ENCODE measurements at places on chromosomes 4 and X. TPM values are rescaled to one million over a fixed set of nuclear protein-coding genes. Genes with fewer than 3 reads are reported as not detected.

- no peaks in the 10 kb centered on the region for H3K27me3 ChIP-seq
- H3K4me1 ChIP-seq: no peaks in the 10 kb centered on the region
- peak; percentile 20 for DNase-seq
Measured at GRCh38 chrX:110966839-110967238, 129.2 kb upstream of the PAK3 start.

DNA sequence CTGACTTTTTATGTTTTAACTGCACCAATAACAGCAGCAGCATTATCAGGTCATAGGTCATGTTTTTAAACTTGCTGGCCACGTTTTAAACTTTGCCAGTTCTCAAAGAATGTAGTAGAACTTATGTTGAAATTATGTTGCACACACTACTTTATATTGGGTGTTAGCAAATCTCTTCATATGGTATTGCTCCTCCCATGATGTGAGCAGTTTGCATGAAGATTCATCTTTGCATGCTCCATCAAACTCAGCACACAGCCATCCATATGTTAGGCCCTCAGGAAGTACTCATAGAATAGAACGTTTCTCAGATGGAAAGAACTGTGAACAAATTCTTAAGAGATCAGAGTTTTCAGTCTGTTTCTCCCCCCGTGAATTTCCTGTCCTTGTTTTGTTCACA is 128.6 kb upstream of the MAP9 start:
- H3K36me3 ChIP-seq: no peaks in the 10 kb centered on the region
- H3K27me3 ChIP-seq: peaks cover 8% of the 10 kb centered on the region
- no peaks in the 10 kb centered on the region for H3K4me1 ChIP-seq
- no peak for DNase-seq
- H3K4me3 ChIP-seq: no peak overlapping the region
- H3K27ac ChIP-seq: no peak overlapping the region

DNA sequence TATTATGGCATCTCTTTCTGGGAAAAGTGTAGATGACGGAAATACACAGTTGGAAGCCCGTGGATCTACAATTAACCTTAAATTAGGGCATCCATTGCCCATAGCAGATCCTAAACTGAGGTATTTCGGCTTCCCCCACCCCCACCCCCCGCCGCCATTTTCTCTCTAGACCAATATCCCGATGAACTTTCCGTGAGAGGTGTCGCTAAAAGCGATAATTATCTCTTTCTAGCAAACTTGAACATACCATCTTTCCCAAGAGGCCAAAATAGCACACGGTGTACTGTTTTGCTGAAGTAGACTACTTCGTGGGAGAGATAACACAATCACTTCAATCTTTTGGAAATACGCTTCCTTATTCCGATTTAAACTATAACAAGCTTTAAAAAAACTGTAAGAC is 554 bp downstream of the KLHL15 start:
- H3K27ac ChIP-seq: peak overlapping the region; percentile 100
- H3K4me1 ChIP-seq: no peaks in the 10 kb centered on the region
- H3K36me3 ChIP-seq: no peaks in the 10 kb centered on the region

- peak; percentile 25 for DNase-seq
- no peak overlapping the region for H3K27ac ChIP-seq
- H3K4me3 ChIP-seq: no peak overlapping the region
- no peaks in the 10 kb centered on the region for H3K27me3 ChIP-seq
- H3K4me1 ChIP-seq: peaks cover 12% of the 10 kb centered on the region
- no peaks in the 10 kb centered on the region for H3K36me3 ChIP-seq
Measured at GRCh38 chr4:108590776-108591175, 29.6 kb upstream of the RPL34 start.

- 0 out of 2 replicates have a peak, but pooled peaks cover 9% of the 10 kb centered on the region for H3K27me3 ChIP-seq
- no peaks in the 10 kb centered on the region for H3K36me3 ChIP-seq
- peaks cover 12% of the 10 kb centered on the region for H3K4me1 ChIP-seq
Measured at GRCh38 chr4:77453911-77454310, 151.7 kb upstream of the CXCL13 start.

DNA sequence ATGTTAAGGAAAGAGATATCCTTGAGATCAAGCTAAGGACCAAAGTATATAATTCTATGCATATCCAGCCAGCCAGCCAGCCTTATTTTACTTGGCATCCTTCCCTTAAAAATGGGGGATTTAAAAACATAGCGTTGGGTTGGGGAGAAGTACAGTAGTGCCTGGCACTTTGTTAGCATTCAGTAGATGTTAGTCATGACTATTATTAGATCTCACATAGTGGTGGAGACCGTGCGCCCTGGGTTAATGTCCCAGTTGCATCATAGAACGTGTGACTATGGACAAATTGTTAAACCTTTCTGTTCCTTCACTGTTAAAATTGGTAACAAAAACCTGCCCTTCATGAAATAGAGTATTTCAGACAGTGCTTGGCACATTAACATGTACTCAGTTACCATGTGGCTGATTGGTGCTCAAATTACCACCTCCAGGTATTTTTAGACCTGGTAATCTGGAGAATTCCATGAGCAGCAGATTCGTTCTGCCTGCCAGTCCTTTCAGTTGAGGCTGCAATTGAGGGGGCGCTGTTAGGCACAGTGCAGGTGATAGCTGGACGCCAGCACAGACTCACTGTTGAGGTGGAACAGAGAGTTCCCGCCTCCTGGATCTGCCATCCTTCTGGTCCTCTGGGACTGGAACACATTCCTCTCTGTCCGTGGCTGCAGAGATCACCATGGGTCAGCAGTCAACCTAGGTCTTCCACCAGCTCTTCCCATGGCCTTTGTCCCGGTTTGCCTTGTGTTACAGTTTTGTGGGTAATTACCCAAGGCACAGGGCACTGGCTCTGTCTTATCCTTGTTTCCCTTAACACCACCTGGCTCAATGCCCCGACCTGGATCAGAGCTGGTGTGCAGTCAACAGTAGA is 31.7 kb downstream of the RBBP7 start:
- peak; percentile 83 for DNase-seq
- peak overlapping the region; percentile 91 for H3K27ac ChIP-seq
- no peak overlapping the region for H3K4me3 ChIP-seq
- H3K4me1 ChIP-seq: peaks cover 40% of the 10 kb centered on the region
- no peaks in the 10 kb centered on the region for H3K27me3 ChIP-seq

PRSS12 gene
- 30.0 TPM for total RNA-seq

LIN54 gene
- 10.4 TPM for total RNA-seq

Measured in GM23248 (cell line).